ENCODE measurements at places on chromosomes 2 and 18.

DNA sequence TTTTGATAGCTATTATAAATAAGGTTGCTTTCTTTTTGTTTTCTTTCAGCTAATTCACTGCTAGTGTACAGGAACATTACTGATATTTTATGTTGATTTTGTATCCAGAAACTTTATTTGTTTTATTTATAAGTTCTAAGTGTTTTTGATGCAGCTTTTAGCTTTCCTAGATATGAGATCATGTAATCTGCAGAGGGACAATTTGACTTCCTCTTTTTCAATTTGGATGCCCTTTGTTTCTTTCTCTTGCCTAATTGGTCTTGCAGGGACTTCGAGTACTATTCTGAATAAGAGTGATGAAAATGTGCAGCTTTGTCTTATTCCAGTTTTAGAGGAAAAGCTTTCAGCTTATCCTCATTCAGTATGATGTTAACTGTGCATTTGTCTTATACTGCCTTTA lies 643.4 kb upstream of the CDH2 start:
- no peak overlapping the region for H3K4me3 ChIP-seq
- H3K27me3 ChIP-seq, result no peaks in the 10 kb centered on the region
- H3K27ac ChIP-seq, result no peak overlapping the region
- DNase-seq, result no peak
- H3K36me3 ChIP-seq, result no peaks in the 10 kb centered on the region

- H3K27ac ChIP-seq, result no peak overlapping the region
- peaks cover 14% of the 10 kb centered on the region for H3K4me1 ChIP-seq
- no peak overlapping the region for H3K4me3 ChIP-seq
- no peak for DNase-seq
- no peaks in the 10 kb centered on the region for H3K36me3 ChIP-seq
These were observed 152.8 kb downstream of the DSEL start for GRCh38 chr18:67363694-67364093.

- H3K4me1 ChIP-seq, result peaks cover 23% of the 10 kb centered on the region
- H3K4me3 ChIP-seq, result no peak overlapping the region
- no peaks in the 10 kb centered on the region for H3K27me3 ChIP-seq
- H3K36me3 ChIP-seq, result no peaks in the 10 kb centered on the region
- H3K27ac ChIP-seq, result no peak overlapping the region
- DNase-seq, result no peak
These were observed 143.0 kb upstream of the SLC1A4 start for GRCh38 chr2:64846177-64846576.

DNA sequence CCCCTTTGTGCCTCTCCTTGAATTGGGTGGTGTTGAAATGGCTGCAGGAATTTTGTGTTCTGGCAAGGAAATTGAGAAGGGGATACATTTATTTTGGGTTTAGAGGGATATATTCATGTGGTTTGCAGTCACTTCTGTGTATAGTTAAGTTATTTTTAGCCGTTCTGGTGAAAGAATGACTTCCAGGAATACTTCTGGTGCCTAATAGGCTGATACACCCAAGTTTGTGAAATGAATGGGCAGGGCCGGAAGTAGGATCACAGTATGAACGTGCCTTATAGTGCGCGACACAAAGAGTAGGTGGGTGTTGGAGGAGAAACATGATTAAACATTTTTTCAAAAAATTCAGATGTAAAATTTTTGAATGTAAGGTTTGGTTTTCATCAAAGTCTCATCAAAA lies 168.6 kb upstream of the ATP5MC3 start:
- no peak for DNase-seq
- H3K36me3 ChIP-seq, result no peaks in the 10 kb centered on the region
- no peaks in the 10 kb centered on the region for H3K4me1 ChIP-seq
- no peak overlapping the region for H3K4me3 ChIP-seq

DNA sequence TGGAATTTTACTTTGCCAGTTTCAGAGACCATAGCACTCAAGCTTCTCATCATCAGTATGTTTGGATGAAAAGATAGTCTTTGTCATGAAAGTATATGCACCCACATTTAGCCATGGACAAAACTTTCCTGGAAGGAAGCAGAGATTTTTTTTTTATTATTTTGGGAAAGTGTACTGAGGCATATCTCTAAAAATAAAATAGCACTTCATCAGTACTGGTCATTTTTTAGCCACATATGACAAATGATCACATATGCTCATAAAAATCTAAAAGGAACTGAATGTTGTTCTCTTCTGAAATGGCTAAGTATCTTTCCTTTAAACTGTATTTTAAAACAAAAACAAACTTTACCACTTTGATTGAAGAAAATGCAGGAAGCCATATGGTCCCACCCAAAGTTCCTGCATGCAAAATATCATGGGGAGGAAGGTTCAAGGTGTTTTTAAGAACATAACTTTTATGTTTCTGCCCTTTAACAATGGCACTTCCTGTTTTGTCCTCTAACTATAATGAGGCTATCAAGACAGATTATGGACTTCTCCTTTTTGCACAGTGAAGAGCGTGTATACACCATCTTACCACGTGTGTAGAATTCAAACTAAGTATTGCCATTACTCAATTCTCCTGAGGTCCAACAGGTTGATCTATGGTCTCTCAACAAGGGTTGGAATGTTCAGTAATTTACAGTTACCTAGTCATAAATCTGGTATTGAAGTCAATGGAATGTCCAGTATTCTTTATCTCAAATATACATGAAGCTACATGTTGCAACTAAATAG lies 77.1 kb upstream of the SLC39A10 start:
- peaks cover 10% of the 10 kb centered on the region for H3K4me1 ChIP-seq
- no peak for DNase-seq
- H3K36me3 ChIP-seq, result no peaks in the 10 kb centered on the region
- no peaks in the 10 kb centered on the region for H3K27me3 ChIP-seq
- H3K4me3 ChIP-seq, result no peak overlapping the region
- no peak overlapping the region for H3K27ac ChIP-seq

DNA sequence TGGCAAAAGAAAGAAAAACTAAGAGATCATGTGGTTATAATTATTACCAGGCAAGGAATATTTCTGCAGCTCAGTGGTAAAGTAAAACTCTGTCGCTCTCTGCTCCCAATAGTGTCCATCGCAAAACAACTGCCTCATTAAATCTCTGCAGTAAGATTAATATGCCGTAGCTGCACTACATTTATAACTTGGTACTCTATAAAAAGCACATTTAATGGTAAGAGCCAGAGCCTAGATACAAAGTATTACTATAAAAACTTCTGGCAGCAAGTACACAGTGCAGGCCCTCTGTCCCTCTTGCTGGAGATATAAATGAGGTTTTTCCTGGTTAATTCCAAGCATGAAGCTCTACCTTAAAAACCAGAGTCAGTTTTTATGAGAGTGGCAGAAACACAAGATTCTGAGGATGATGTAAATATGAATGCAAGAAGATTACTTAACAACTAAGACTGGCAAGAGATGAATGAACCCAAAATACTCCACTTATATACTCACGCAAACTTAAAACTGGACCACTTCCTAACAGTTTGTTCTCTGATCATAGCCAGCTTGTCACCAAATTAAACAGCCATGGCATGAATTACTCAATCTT lies 25.5 kb downstream of the ZNF521 start:
- H3K4me1 ChIP-seq, result no peaks in the 10 kb centered on the region
- DNase-seq, result no peak
- H3K27me3 ChIP-seq, result no peaks in the 10 kb centered on the region

- H3K4me1 ChIP-seq, result peaks cover 63% of the 10 kb centered on the region
- no peak overlapping the region for H3K4me3 ChIP-seq
- H3K36me3 ChIP-seq, result no peaks in the 10 kb centered on the region
- peak overlapping the region; percentile 86 for H3K27ac ChIP-seq
- no peak for DNase-seq
These were observed 96.6 kb downstream of the TMEM17 start for GRCh38 chr2:62409442-62409841.

- no peak overlapping the region for H3K27ac ChIP-seq
- no peaks in the 10 kb centered on the region for H3K4me1 ChIP-seq
- H3K36me3 ChIP-seq, result no peaks in the 10 kb centered on the region
- no peaks in the 10 kb centered on the region for H3K27me3 ChIP-seq
- no peak for DNase-seq
These were observed 78.3 kb downstream of the ADAM23 start for GRCh38 chr2:206521612-206522011.

- H3K4me3 ChIP-seq, result no peak overlapping the region
- DNase-seq, result no peak
- no peak overlapping the region for H3K27ac ChIP-seq
- no peaks in the 10 kb centered on the region for H3K27me3 ChIP-seq
- no peaks in the 10 kb centered on the region for H3K4me1 ChIP-seq
These were observed 243.2 kb downstream of the TRIB2 start for GRCh38 chr2:12959935-12960334.

GRCh38 chr2:120778244-120778643 lies 42.6 kb downstream of the GLI2 start:
- no peak for DNase-seq
- H3K27me3 ChIP-seq, result peaks cover 35% of the 10 kb centered on the region
- H3K27ac ChIP-seq, result no peak overlapping the region
- H3K4me1 ChIP-seq, result no peaks in the 10 kb centered on the region
- no peak overlapping the region for H3K4me3 ChIP-seq

GRCh38 chr18:38944446-38945024 lies 1378.9 kb upstream of the CELF4 start:
- no peaks in the 10 kb centered on the region for H3K36me3 ChIP-seq
- H3K27me3 ChIP-seq, result no peaks in the 10 kb centered on the region
- no peak overlapping the region for H3K4me3 ChIP-seq
- DNase-seq, result no peak

- no peaks in the 10 kb centered on the region for H3K27me3 ChIP-seq
- no peak for DNase-seq
- H3K4me3 ChIP-seq, result no peak overlapping the region
- no peaks in the 10 kb centered on the region for H3K4me1 ChIP-seq
These were observed 213.4 kb downstream of the STK39 start for GRCh38 chr2:168033966-168034365.

- H3K27ac ChIP-seq, result no peak overlapping the region
- no peak for DNase-seq
- H3K36me3 ChIP-seq, result no peaks in the 10 kb centered on the region
- H3K27me3 ChIP-seq, result no peaks in the 10 kb centered on the region
These were observed 49.8 kb upstream of the ERMN start for GRCh38 chr2:157375384-157375783.

DNA sequence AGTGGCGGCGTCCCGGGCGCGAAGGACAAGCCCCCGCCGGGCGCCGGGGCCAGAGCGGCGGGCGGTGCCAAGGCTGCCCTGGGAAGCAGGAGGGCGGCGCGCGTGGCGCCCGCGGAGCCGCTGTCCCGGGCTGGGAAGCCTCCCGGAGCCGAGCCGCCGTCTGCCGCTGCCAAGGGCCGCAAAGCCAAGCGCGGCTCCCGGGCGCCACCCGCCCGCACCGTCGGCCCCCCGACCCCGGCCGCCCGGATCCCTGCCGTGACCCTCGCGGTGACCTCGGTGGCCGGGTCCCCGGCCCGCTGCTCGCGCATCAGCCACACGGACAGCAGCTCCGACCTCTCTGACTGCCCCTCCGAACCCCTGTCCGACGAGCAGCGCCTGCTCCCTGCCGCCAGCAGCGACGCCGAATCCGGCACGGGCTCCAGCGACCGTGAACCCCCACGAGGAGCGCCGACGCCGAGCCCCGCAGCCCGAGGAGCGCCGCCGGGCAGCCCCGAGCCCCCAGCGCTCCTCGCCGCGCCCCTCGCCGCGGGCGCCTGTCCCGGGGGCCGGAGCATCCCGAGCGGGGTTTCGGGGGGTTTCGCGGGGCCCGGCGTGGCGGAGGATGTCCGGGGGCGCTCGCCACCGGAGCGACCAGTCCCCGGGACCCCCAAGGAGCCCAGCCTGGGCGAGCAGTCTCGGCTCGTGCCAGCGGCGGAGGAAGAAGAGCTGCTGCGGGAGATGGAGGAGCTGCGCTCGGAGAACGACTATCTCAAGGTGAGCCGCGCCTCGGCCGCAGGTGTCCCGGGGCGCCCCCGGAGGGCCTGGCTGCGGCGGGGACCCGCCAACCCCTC lies 820 bp downstream of the MTCL1 start:
- H3K4me3 ChIP-seq, result peak overlapping the region; percentile 76
- peaks cover 21% of the 10 kb centered on the region for H3K4me1 ChIP-seq
- no peaks in the 10 kb centered on the region for H3K27me3 ChIP-seq
- peak; percentile 31 for DNase-seq

GRCh38 chr18:45275367-45276113 lies 339.7 kb upstream of the SLC14A2 start:
- no peak for DNase-seq
- no peaks in the 10 kb centered on the region for H3K4me1 ChIP-seq
- no peaks in the 10 kb centered on the region for H3K36me3 ChIP-seq
- no peaks in the 10 kb centered on the region for H3K27me3 ChIP-seq
- no peak overlapping the region for H3K4me3 ChIP-seq
- H3K27ac ChIP-seq, result no peak overlapping the region

- H3K4me1 ChIP-seq, result no peaks in the 10 kb centered on the region
- H3K4me3 ChIP-seq, result no peak overlapping the region
- H3K27me3 ChIP-seq, result no peaks in the 10 kb centered on the region
- no peak overlapping the region for H3K27ac ChIP-seq
- H3K36me3 ChIP-seq, result no peaks in the 10 kb centered on the region
These were observed 218.0 kb upstream of the CRIM1 start for GRCh38 chr2:36137612-36138011.

DNA sequence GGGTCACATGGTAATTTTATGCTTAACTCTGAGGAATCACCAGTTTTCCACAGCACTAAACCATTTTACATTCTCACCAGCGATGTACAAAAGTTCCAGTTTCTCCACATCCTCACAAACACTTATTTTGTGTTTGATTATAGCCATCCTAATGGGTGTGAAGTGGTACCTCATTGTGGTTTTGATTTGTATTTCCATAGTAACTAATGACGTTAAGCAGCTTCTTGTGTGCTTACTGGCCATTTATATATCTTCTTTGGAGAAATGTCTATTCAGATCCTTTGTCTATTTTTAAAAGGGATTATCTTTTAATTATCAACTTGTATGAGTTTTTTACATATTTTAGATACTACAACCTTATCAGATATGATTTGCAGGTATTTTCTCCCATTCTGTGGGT lies 42.0 kb downstream of the CCDC150 start:
- H3K36me3 ChIP-seq, result no peaks in the 10 kb centered on the region
- H3K4me1 ChIP-seq, result no peaks in the 10 kb centered on the region
- H3K4me3 ChIP-seq, result no peak overlapping the region
- DNase-seq, result no peak

- H3K36me3 ChIP-seq, result no peaks in the 10 kb centered on the region
- H3K4me1 ChIP-seq, result peaks cover 63% of the 10 kb centered on the region
- peak overlapping the region; percentile 75 for H3K27ac ChIP-seq
- DNase-seq, result no peak
- H3K27me3 ChIP-seq, result no peaks in the 10 kb centered on the region
These were observed 14.3 kb upstream of the MAP3K2 start for GRCh38 chr2:127401757-127402695.

GRCh38 chr2:235048549-235048948 lies 96.7 kb downstream of the SH3BP4 start:
- no peak for DNase-seq
- H3K27me3 ChIP-seq, result no peaks in the 10 kb centered on the region
- no peak overlapping the region for H3K4me3 ChIP-seq
- peaks cover 60% of the 10 kb centered on the region for H3K36me3 ChIP-seq
